ENCODE measurements at places on chromosomes 3 and 15.

GRCh38 chr3:197953881-197954280, 3.9 kb downstream of the RPL35A start:
- H3K4me3 ChIP-seq: no peak overlapping the region
- H3K36me3 ChIP-seq: peaks cover 67% of the 10 kb centered on the region
- H3K4me1 ChIP-seq: peaks cover 64% of the 10 kb centered on the region
- no peak overlapping the region for H3K27ac ChIP-seq
- no peaks in the 10 kb centered on the region for H3K27me3 ChIP-seq

DNA sequence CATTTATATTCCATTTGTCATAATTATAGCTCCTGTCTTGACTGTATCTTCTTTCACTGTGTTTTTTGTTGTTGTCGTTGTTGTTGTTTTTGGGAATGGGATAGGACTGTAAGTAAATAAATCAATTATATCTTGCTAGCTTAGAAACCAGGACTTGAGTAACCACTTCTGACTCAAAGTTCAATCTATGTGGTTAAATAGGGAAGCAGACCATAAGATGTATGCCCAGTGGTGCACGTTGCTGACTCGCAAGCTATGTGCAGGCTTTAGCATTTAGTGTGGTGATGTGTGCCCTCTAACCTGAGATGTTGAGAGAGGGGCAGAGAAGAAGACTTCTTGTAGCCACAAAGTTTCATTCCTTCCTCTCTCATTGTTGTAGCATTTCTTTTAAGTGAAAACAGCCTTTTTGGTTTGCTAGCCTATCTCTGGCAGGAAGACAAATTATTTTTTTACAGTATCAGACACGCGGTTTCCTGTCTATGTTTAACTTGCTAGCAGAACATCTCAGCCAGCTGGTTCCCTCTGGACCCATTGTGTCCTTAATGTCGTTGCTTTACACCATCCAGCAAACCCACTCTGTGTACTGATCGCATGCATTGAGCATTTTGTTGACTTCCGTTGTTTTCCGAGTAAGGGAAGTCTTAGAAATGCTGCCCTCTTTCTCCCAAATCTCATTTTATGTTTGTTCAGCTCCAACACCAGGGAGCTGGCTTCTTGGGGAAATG, 52.1 kb downstream of the TGFBR2 start:
- H3K4me1 ChIP-seq: peaks cover 100% of the 10 kb centered on the region
- H3K36me3 ChIP-seq: peaks cover 64% of the 10 kb centered on the region
- no peaks in the 10 kb centered on the region for H3K27me3 ChIP-seq
- H3K4me3 ChIP-seq: no peak overlapping the region

- no peaks in the 10 kb centered on the region for H3K27me3 ChIP-seq
- H3K36me3 ChIP-seq: no peaks in the 10 kb centered on the region
- DNase-seq: no peak
- no peak overlapping the region for H3K4me3 ChIP-seq
Measured at GRCh38 chr15:80703965-80704364, 8.9 kb downstream of the ABHD17C start.

DNA sequence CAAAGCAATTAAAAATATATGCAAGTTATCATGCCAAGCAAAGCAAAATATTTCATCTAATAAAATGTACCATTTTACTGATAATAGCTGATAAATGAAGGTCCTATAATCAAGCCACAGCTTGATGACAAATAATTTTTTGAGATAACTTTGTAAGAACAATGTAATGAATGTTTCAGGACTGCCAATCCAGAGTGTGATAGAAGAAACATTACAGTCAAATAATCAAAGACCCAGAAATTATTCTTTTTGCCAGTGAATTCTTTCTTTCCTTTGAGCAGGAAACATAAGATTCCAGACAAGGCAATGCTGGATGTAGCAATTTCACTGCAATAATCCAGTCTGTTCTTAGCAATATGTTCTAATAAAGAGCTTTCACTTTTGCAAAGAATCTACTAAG, 556.1 kb downstream of the PLOD2 start:
- no peaks in the 10 kb centered on the region for H3K27me3 ChIP-seq
- H3K27ac ChIP-seq: no peak overlapping the region
- no peaks in the 10 kb centered on the region for H3K4me1 ChIP-seq
- H3K36me3 ChIP-seq: no peaks in the 10 kb centered on the region
- no peak for DNase-seq

- no peaks in the 10 kb centered on the region for H3K4me1 ChIP-seq
- DNase-seq: no peak
- no peaks in the 10 kb centered on the region for H3K36me3 ChIP-seq
Measured at GRCh38 chr15:66603301-66604179, 37.7 kb upstream of the LCTL start.

Data from esophagus muscularis mucosa (tissue), 4 donors.